ENCODE measurements at places on chromosomes 3 and 15.

GRCh38 chr15:70795311-70795665 is 31.9 kb upstream of the UACA start:
- DNase-seq: no peak

DNA sequence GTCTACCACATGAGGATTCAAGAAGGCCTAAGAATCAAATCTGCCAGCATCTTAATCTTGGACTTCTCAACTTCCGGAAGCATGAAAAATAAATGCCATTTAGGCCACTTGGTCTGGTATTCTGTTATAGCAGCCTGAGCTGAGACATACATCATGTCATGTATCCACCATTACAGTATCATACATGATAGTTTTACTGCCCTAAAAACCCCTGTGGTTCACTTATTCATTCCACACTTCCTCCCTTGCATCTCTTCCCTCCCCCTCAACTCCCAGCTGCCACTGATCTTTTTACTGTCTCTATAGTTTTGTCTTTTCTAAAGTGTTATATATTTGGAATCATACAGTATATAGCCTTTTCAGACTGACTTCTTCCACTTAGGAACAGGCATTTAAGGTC is 161.8 kb downstream of the SNRK start:
- no peak for DNase-seq

- DNase-seq: no peak
These were observed 167.8 kb upstream of the DPH6 start for GRCh38 chr15:35713733-35714132.

- DNase-seq: no peak
These were observed 226.5 kb upstream of the PROK2 start for GRCh38 chr3:72011485-72011884.

DNA sequence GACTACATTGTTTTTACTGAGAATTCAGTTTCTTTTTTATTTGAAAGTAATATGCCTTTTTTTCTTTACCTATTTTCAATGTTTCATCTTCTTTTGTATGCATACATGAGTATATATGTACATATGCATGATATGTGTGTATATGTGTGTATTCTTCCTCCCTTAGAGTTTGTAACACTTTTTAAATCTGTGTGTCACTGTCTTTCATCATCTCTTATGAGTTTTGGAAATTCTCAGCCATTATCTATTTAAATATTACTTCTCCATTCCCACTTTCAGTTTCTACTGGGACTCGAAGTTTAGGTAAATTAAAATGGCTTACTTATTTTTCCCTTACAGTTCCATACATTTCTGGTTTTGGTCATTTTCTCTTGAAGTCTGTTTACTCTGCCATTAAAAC is 754.1 kb downstream of the GRM7 start:
- no peak for DNase-seq

GRCh38 chr15:79204886-79205675 is 77.4 kb upstream of the ANKRD34C start:
- DNase-seq: no peak

- DNase-seq: no peak
These were observed 10.6 kb downstream of the ALDH1A3 start for GRCh38 chr15:100890051-100890720.

DNA sequence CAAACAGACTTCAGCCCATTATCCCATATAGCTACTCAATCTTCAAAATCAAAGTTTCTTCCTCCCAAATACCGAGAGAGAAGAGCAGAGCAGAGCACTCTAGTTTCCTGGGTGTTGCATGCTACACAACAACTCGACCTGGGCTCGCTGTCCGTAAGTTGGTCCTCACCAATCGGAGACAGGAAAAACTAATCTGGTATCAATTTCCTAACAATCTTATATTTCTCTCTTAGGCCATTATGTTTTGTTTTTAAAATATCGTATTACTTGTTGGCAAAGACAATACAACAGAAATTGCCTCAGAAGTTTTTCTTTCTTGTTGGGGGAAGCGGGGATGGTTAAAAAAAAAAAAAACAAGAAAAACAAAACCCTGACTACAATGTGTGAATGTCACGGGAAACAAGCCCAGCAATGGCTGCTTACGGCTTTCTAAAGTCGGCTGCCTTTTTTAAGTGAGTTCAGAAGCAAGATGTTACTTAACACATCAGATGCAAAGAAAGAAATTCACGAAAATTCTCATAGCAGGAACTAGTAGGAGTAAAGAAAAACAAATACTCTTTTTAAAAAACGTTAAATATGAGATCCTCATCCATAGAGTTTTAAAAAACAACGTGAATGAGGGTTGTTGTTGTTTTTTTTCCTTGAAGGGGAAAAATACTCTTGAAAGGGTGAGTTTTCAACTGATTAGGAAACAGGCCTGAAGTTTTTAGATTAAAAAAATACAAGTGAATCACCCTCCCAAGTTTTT is 1.9 kb downstream of the VGLL4 start:
- DNase-seq: no peak

DNA sequence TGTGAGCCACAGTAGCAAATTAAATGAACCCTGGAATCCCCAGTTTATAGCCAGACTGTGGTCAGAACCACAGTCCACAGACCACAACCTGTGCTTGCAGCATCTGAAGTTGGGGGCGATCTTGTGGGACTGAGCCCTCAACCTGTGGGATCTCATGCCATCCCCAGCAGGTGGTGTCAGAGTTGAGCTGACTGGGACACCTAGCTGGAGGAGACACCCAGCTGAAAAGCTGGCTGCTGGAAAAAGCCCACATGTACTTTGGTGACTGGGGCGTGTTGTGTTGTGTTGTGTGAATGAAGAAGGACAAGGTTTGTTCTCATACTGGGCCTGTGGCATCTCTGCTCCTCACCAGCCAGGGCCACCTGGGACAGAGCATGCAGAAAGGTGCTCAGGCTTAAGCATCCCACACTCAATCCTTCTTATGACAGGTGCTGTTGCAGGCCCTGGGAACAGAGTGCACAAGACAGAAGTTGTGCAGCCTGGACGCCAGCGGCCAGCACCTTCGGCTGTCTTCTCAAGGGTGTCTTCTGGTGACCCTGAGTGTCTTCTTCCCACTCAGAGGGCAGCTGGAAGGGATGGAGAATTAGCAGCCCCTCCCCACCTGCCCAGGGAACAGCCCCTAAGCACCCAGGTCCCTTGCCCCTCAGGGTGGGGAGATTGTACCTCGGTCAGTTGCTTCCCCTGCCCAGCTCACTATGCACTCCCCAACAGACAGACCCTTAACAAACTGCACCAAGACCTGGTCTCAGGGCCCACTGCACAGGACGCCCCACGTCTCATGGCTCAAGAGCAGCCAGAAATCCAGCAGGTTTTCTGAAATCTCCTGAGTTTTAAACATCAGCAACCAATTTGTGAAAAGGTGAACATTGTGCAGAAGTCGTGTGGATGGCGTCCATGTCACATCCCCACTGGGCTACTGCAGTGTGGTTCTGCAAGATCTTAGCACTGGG is 2.2 kb upstream of the UROC1 start:
- no peak for DNase-seq

DNA sequence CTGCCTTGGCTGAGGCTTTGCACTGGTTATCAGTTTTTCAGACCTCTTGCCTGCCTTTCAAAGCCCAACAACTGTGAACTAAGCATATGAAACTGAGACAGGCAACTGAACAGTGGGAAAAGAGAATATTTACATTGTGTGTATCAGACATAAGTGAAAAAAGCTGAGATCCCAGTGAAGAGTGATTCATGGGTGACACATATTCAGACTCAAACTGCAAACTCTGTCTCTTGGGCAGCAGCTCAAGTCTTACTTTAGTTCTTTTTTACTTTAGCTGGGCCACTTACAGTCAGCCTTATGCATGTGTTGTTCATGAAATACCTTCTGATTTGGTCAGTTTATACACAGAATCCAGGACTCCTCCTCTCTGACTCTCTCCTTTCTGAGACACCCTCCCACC is 19.2 kb downstream of the SUCLG2 start:
- DNase-seq: no peak

GRCh38 chr15:52423852-52424251 is 104.8 kb downstream of the MYO5A start:
- no peak for DNase-seq

- no peak for DNase-seq
These were observed 750 bp downstream of the SLC33A1 start for GRCh38 chr3:155853214-155854140.
